ENCODE measurements at places on chromosomes 5 and 9.

GRCh38 chr9:35116898-35117551 lies 1.4 kb upstream of the ATOSB start:
- peak; percentile 66 for DNase-seq

GRCh38 chr5:139746691-139747582 lies 48.7 kb upstream of the PSD2 start:
- DNase-seq: peak; percentile 80

GRCh38 chr5:179201986-179202385 lies 141.8 kb downstream of the ZNF354C start:
- DNase-seq: no peak

- DNase-seq: no peak
Measured at GRCh38 chr5:153960269-153961215, 78.2 kb downstream of the FAM114A2 start.

- DNase-seq: no peak
Measured at GRCh38 chr5:163105456-163105855, 331.9 kb upstream of the CCNG1 start.
